NCI-H187 (cell line): ENCODE measurements at places on chromosomes 1 and 21.

DNA sequence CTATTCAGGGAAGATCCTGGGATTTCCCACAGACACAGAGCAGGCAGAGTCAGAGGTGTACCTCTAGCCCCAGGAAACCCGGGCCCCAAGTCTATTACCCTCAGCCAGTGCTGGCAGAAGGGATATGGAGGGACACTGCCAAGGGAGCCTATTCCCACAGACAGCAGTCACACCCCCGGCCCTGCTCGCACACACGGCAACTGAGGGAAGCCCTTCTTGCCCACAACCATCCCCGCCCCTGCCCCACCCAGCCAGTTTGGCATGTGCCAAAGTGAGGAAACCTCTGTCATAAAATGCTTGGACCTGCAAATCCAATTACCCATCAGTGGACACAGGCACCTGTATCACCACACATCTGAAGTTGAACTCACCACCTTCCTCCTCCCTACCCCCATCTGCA is 6.5 kb downstream of the CACNA1S start:
- no peak for DNase-seq

GRCh38 chr1:156461781-156462647 is 38.6 kb downstream of the MEF2D start:
- DNase-seq = no peak

DNA sequence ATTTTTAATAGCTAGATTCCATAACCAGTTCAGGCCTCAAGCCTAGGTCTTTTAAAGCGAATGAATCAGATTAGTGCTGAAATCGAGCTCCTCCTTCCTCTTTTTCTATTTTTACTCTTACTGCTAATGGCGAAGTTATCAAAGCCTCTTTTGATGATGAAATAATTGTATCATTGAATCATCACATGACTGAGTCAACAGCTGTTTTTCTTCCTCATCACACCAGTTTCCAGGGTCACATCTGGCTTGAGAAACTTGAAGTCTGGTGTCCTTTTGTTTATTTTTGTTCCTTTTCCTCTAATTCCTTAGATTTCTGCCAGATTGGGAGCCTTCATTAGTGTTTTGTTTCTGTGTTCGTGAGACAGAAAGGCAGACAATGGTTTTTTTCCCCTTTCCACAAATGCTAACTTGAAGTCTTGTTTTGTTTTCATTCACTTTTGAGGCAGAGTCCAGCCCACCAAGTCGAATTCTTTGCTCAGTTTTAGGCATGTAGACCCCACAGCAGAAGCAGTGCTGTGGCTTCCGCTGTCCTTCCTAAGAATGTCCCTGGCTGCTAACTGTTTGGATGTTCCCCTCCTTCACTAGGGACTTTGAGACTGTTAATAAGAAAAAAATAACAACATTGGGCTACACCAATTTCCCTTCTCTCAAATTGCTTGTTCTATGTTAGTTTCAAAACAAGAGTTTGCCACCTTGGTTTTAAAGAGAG is 51.9 kb upstream of the FMOD start:
- DNase-seq = no peak

DNA sequence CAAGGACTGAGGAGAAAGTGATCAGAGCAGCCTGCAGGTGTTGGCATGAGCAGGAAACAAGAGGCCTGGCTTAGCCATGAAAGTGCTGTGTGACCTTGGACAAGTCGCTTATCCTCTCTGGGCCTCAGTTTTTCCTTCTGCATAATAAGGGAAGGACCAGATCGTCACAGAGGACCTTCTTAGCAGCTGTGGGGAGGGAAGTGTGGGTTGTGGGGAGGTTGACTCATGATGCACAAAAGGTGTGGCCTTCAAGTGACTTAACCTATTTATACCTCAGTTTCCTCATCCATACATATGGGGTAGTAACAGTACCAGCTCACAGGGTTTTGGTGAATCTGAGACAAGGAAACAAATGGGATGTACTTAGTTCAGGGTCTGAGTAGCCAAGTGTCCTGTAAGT is 658.8 kb downstream of the MATN1 start:
- DNase-seq = no peak

DNA sequence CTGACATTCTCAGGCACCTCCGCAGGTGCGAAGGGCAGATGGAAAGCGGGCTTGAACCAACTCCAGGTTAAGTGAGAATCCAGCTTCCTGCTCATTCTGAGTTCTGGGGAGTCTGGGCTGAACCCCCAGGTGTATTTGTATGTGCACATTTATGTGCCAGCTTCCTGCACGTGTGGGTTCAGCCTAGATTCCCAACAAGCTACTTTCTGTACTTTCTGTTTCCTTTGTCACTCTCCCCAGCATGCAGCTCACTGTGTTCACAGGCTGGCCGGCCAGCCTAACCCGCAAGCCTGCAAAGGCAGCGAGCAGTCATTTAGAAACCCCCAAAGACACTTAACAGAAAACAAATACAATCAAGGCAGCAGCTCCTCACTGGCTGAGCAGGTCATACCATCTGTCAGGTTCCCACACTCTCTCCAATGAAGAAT is 1.3 kb upstream of the IL19 start:
- DNase-seq = no peak

DNA sequence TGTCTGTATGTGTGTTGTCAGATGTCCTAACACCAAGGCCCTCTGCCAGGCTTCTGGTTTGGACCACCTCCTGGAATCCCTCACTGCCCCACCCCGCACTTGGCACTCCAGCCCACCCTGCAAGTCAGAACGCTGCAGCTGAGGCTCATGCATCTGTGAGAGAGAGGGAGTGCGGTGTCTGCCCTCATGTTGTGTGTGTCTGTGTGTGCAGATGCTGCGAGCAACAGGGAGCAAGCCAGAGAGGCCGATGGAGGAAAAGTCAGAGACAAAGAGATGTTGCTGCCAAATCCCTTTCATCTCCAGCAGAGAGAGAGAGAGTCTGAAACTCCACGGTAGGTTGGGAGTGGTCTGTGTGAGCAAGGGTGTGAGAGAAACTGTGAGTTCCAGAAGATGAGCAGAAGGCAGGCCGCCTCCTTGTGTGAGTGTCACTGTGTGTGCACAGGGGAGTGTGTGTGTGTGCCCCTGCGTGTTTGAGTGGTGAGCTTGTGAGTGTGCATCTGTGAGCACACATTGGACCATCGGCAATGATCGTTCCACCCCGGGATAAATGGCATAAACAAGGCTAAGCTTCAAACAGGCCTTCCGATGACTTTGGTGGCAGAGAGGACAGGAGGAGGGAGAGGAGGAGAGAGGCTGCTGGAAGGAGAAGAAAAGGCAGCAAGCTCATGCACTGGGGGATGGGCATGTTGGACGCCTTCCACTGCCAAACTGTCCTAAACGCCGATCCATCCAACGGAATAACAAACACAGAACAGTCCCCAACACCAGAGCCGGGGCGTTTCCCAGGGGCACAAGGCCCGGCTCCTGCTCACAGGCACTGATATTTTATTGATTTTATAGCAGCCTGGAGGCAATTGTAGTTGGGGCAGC is 99.2 kb upstream of the GRIK3 start:
- DNase-seq = no peak
